ENCODE measurements at places on chromosomes 3 and 15.

DNA sequence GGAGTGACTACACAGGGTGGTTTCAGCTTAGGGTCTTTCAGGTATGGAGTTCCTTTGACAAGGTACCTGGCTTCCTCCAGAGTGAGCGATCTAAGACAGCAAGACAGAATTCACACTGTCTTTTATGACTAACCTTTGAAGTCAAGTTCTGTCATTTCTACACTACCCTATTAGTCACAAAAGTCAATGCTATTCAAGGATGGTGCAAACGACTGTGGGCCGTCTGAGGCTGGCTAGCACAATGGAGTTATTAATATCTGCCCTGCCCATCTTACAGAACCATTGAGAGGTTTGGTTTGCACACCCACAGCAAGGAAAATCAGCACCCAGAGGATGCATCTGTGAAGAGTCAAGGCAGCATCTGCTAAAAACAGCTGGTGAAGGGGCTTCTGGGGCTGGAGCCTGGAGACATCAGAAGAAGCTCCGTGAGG lies 62.9 kb upstream of the XCR1 start:
- DNase-seq = no peak

- peak; percentile 87 for DNase-seq
Measured at GRCh38 chr3:127171721-127172120, 21.2 kb upstream of the PRR23E start.

DNA sequence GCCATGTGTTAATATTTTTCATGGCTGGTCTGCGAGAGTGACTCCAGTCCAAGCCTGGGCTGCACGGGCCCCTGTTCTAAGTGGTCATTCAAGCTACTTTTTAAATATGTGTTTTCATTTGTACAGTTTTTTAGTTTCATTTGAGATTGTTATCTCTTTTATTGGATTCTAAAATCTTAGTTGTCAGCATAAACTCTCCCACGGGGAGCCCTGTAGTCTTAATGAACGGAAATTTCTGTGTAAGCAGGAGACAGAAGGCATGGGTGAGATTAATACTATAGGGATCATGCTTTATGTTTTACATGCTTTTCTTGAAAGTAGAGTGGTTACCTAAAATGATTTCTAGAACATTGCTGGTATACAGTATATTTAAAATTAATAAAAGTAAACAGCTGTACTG lies 373.1 kb upstream of the SLCO3A1 start:
- no peak for DNase-seq

DNA sequence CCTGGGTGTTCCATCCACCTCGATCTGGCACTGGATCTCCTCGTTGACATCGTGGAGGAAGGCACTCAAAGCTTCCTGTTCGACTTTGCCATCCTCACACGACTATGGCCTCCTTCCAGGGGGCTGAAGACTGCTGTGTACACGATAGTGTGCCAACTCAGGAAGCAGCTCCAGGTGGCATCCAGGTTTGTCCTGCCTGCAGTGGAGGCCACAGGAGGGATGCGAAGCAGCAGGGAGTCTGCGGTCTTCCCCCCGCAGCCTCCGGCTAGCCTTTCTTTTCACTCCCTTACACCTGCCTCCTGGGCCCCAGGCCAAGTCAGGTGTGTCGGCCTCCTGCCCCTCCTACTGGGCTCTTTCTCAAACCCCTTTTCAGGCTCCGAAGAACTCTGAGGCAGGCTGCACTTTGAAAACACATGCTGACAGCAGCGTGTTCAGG lies 32.2 kb downstream of the SYNM start:
- peak; percentile 83 for DNase-seq

DNA sequence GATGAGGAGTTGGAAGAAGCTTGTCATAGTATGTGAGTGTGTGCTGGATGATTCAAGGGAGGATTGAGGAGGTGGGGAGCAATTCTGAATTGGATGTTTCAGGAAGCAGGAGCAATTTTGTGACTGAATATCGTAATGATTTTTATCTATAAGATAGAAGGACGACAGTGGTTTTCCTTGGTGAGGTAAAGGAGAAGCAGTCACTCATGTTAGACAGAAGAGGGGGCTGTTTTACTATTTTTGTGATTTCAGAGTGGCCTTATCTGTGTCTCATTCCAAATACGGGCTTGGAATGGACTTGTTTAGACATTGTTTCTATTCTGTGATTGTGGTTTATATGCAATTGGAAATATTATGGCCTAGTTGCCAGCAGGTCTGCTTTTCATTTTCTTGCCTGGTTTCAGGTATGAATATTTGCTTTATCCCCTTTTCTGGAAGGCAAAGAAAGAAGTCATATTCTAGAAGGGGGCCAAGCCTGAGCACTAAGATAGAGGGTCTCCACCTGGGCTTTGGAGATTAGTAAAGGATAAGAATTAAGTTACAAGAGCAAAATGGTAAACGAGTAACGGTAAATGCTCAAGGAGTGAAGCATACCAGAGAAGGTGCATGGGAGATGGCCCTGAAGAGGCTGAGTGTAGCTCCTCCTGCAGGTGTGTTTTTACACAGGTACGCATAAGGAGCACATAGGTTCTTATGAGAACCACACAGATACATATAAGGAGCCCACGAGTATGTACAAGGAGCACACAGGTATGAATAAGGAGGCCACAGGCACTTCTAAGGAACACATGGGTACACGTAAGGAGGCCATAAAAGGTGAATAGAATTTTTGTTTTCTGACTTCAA lies 124.6 kb upstream of the KCNAB1 start:
- no peak for DNase-seq

DNA sequence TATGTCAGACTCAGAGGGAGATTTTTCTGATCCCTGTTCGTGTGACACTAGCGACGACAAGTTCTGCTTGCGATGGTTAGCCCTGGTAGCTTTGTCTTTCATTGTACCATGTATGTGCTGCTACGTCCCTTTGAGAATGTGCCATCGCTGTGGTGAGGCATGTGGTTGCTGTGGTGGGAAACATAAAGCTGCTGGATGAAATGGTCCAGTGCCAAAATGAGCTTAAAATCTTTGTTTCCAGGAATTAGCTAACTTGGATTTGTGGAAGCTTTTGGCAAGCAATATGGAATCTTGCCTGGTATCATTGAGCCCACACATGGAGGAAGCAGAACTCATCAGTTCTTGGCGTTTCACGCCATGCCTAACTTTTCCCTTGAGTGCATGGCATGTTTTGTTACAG lies 98.8 kb downstream of the SPRED1 start:
- DNase-seq = no peak
